Iris pigment epithelial cell (primary cell): ENCODE measurements at places on chromosomes 6 and 20.

DNA sequence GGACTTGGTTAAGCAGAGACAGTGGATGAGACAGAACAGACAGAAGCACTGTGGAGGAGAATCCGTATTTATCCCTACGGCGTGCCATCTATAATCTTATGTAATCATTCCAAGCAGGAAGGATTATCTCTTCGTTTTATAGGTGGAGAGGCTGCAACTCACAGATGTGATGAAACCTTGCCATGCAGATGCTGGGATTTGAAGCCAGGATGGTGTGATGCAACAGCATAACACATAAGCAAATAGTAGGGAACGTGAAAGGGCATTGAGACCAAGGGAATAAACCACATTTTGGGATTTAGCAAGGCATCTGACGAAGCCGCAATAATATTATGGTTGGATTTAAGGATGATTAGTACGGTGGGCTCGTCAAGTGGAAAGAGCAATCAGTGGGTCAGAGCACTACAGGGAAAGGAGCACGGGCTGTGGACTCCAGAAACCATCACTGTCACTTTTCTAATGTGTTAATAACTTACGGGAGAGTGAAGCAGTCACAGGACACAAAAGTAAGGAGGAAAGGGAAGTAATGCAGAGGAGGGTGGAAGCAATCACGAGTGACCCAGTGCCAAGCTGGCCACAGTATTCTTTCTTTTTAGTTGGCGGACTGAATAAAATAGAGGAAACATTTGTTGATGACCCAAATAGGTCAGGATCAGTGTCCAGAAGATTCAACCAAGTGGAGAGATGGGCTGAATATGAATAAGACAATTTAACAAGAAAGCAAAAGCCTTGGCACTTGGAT lies 119.6 kb upstream of the EDN1 start:
- DNase-seq = peak; percentile 23

DNA sequence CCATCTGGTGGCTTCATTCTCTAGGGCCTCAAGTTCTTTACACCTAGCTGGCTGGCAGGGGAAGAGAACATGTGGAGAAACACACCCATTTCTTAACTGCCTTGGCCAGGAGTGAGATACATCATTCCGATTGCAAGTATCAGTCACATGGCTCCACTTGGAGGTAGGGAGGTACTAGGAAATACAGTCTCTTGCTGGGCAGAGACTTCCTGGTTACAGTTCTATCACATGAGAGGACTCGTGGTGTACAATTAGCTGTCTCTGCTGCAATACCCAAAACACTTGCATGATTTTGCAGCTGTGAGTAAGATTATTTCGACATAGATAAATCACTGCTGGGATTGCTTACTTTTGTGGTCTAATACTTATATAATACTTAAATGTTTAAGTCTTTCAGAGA lies 51.1 kb downstream of the GTF2H5 start:
- peak; percentile 99 for DNase-seq

- no peak for DNase-seq
These were observed 387.9 kb downstream of the LMBRD1 start for GRCh38 chr6:69408886-69409285.

- peak; percentile 91 for DNase-seq
These were observed 44.5 kb upstream of the LAMA4 start for GRCh38 chr6:112298816-112299281.

GRCh38 chr20:9269280-9269971 lies 200.5 kb downstream of the PLCB4 start:
- peak; percentile 81 for DNase-seq

GRCh38 chr6:12957321-12958051 lies 240.9 kb downstream of the PHACTR1 start:
- peak; percentile 67 for DNase-seq

- no peak for DNase-seq
These were observed 190.0 kb downstream of the UNC5CL start for GRCh38 chr6:40848868-40849514.

DNA sequence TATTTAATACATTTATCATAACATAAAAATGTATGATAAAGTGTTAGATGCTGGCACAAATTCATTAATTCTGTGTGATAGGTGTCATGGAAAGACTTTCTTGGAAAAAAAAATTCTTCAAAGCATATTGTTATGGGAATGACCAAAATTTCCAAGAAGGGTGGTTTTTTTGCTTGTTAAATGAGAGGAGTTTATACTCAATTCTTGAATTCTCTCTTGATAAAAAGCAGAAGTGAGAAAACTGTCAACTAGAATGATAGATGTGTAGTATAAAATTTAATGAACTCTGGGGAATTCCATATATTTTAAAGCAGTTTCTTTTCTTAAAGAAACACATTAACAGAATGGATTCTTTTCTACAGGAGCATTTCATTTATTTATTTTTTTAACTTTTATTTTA lies 62.0 kb upstream of the SNAP91 start:
- no peak for DNase-seq

GRCh38 chr6:128500014-128500413 lies 20.4 kb downstream of the PTPRK start:
- peak; percentile 41 for DNase-seq

DNA sequence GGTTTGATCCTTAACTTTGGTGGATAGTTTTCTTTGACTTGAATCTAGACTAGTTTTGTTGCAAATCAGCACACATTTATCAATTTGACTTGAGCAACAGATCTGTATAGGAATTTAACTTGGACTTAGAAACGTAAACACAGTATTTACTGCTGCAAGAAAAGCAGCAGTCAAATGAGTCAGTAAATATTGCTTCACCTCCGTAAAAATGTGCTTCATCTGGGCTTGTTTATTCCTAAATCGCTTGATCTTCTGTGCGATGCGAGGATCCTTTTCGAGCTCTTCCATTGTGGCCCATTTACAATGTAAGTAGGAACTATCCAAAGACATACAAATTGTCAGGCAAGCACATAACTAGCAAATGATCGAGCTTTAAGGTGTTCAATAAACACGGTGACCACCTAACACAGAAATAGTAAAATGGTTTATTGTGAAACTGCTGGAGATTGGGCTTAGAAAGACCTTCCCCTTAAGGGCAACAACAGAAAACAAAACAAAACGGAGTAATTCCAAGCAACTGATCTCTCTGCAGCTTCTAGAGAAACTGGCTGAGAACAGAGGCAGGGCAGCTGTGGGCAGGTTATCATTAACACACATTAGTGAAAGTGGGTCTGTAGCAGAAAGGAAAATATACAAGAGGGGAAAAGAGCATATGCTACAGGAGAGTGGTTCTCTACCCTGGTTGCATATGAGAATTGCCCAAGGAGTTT lies 120.8 kb downstream of the CHD6 start:
- DNase-seq = peak; percentile 86

DNA sequence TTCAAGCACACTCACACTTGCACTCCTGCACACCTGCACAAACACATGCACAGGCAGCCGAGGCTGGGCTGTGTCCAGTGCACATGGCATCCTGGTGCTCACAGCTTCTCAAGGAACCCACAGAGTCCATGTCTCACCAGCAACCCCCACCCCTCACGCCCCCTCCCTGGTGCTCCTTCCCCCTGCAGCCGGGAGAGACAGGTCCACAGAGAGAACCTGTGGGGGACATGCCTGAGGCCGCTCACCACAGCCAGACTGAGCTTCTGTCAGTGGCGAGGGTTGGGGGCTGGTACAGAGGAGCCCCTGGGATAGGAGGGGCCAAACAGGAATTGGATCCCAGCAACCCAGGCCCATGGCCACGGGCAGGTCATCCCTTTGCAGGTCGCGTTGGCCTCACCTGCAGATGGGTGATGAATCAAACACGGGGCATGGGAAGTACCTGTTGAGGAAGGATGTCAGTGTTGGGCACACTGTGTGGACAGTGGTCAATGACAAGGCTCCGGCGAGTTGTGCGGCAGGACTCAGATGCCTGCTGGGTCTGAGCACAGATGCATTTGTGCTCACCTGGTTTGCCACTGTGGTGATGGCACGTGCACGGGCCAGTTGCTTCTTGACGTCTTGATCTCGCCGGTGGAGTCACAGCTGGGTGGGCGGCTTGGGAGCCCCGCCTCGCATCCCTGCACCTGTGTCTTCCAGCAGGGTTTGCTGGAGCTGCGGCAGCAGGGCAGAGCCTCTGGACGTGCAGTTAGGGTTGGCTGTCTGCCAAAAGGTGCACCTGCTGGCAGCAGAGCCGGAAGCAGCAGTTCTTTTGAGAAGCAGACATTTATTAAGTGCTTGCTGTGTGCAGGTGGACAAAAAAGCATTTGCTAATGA lies 113.0 kb downstream of the ERMARD start:
- no peak for DNase-seq

DNA sequence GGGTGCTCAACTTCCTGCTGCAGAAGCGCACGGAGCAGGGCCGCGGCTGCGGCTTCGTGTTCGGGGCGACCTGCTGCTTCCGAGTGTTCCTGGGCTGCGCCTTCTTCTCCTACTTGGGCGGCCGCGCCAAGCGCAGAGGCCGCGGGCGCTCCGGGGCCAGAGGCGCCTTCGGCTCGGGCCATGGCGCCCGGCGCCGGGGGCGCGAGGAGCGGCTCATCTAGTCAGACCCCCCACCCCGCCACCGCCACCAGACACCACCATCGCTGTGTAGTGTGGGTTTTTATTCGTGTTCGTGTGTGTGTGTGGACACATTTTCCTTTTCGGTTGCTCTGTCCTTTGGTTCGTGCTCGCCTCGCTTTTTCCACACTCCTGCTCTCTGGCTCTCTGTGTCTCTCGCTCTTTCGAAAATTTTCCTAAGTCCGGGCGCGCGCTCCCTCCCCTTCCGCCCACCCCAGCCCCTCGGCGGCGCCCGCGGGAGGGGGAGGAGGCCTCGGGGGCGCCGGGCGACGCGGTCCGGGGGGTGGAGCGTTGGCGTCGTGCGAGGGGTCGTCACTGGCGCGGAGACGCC lies 38.1 kb downstream of the GNAS start:
- DNase-seq = peak; percentile 83

- no peak for DNase-seq
These were observed 139.4 kb upstream of the HMGN3 start for GRCh38 chr6:79373880-79374279.

DNA sequence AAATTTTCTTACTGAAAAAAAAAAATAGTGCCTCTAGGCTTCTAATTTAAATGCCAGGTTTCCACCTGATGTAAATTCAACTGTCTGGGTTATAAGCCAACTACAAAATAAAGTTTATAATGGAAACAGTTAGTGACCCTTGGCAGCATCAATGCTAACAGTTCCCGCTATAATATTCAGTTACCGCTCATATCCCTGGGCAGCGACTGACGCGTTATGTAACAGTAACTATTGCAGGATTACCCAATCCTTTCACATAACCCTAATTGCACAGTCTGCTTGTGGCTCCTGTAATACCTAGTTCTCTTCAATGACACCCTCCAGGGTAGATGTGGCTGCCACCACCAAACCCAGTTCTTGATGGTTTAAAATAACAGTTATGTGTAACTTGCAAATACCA lies 208.6 kb downstream of the MOXD1 start:
- DNase-seq = no peak

- DNase-seq = no peak
These were observed 17.5 kb downstream of the TRERF1 start for GRCh38 chr6:42434237-42434636.

DNA sequence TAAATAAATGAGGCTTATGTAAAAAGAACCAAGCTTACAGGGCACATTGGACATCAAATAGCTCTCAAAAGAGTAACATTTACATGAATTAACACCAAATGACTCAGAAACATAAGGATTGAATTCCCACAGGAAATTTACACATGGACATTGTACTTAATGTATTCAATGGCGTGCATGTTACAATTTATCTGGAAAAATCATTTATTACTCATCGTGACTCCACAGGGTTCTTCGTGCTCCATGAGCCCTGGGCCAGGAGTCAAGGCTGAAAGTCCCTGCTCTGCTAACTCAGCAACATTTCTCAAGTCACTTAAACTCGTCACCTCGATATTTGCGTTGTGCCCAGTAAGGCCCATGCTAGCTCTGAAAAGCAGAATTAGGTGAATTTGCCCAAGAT lies 158.5 kb downstream of the PHACTR1 start:
- no peak for DNase-seq

- DNase-seq = no peak
These were observed 16.1 kb upstream of the MRGBP start for GRCh38 chr20:62780204-62780603.

GRCh38 chr20:2890742-2891141 lies 17.5 kb downstream of the PTPRA start:
- DNase-seq = peak; percentile 26

GRCh38 chr20:51930775-51931174 lies 128.5 kb upstream of the SALL4 start:
- DNase-seq = peak; percentile 92

GRCh38 chr20:23240519-23240918 lies 110.1 kb upstream of the NXT1 start:
- no peak for DNase-seq

GRCh38 chr6:25641940-25642666 lies 9.9 kb upstream of the SCGN start:
- DNase-seq = no peak

DNA sequence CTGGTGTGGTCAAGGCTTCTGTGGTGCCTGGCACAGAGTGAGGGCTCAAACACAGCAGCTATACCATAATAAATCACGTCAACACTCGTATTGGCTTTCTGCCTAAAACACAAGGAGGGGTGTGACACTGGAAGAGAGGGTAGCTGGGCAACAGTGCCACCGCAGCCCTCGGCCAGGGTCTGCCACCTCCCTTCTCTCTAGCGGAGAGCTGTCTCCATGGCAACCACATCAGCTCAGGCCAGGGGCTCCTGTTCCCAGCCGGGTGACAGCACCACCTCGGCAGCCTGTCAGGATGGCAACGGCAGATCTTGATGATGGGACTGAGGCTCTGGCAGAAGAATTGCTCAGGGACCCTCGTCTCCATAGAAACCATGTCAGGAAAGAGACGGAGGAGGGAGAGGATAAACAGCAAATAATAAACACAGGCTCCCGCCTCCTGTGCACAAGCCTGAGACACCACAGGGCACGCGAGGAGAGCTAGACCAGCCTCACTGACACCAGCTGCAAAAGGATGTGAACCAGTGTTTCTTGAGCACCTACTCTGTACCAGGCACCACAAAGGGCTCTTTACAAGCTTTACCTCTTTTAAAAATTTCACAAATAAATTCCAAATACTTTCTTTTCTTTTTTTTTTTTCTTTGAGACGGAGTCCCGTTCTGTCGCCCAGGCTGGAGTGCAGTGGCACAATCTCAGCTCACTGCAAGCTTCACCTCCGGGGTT lies 50.4 kb upstream of the TLDC2 start:
- DNase-seq = no peak

- DNase-seq = peak; percentile 56
These were observed 22.2 kb upstream of the MRPS10 start for GRCh38 chr6:42239736-42240375.
